ENCODE measurements at places on chromosomes 7 and 10. TPM values are rescaled to one million over a fixed set of nuclear protein-coding genes. Genes with fewer than 3 reads are reported as not detected.

The RAPGEF5 gene
- total RNA-seq, result 21.8 TPM

The PODXL gene
- 35.5 TPM for total RNA-seq

The CALML5 gene
- not detected for total RNA-seq

The STK32C gene
- 9.4 TPM for total RNA-seq

The CPA2 gene
- total RNA-seq, result 0.44 TPM

The PRPS1L1 gene
- total RNA-seq, result not detected

Measured in muscle of leg (tissue), 16 donors.